Thyroid gland (tissue), 4 donors: ENCODE measurements at places on chromosomes 12 and 14. TPM values are rescaled to one million over a fixed set of nuclear protein-coding genes. Genes with fewer than 3 reads are reported as not detected.

AHNAK2 gene
- total RNA-seq: 12.5 TPM

MYO1H gene
- 0.13 TPM for total RNA-seq

GALNT8 gene
- not detected for total RNA-seq

CRIP1 gene
- total RNA-seq: 19.1 TPM

GRCh38 chr14:31930493-31931240, 146.4 kb upstream of the ARHGAP5 start:
- no peaks in the 10 kb centered on the region for H3K36me3 ChIP-seq
- no peak for DNase-seq
- H3K4me1 ChIP-seq: peaks cover 13% of the 10 kb centered on the region
- H3K4me3 ChIP-seq: no peak overlapping the region
- H3K27me3 ChIP-seq: no peaks in the 10 kb centered on the region

DNA sequence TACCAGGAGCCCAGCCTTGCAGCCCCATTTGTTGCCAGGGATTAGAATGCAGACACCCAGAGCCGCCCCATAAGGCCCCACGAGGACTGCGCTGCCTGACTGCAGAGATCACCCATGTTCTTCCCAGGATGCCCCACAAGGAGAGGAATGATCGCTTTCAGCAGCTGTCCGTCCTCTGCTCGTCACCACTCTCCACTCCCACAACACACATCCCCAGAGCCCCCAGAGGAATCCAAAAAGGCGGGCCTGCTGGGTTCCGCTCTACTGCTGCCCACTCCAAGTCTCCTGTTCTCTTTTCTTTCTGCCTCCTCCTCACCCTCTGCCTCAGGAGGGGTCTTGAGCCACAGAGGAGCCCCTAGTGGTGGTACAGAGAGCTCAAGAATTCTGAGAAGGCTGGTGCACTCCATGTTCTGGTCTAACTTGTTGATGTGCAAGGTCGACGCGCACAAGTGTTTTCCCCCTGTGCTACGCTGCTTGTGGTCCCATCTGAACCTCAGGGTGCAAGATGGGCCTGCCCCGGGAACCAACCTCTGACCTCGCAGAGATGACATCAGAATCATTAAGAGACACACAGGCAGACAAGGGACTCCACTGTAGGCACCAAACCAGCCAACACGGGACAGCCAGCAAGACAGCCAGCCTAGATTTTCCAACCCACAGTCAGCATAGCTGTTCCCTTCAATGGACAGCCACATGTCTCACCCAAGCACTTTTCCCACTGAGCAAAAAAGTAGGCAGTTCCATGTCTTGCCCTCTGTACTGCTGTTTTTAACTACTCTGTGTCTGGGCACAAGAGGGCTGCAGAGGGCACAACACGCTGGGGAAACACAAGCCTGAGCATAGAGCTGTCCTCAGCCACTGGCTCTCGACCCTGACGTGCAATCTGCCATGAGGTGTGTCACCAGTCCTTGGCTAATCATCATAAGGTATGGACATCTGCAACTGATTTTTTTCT, 29.9 kb downstream of the PXN start:
- H3K4me1 ChIP-seq: peaks cover 86% of the 10 kb centered on the region
- no peaks in the 10 kb centered on the region for H3K27me3 ChIP-seq
- no peak for DNase-seq
- peak overlapping the region; percentile 96 for H3K27ac ChIP-seq
- H3K4me3 ChIP-seq: no peak overlapping the region
- H3K36me3 ChIP-seq: no peaks in the 10 kb centered on the region

GRCh38 chr12:95633049-95633731, 81.9 kb upstream of the USP44 start:
- H3K4me1 ChIP-seq: no peaks in the 10 kb centered on the region
- H3K27ac ChIP-seq: no peak overlapping the region
- no peak overlapping the region for H3K4me3 ChIP-seq
- DNase-seq: no peak

DNA sequence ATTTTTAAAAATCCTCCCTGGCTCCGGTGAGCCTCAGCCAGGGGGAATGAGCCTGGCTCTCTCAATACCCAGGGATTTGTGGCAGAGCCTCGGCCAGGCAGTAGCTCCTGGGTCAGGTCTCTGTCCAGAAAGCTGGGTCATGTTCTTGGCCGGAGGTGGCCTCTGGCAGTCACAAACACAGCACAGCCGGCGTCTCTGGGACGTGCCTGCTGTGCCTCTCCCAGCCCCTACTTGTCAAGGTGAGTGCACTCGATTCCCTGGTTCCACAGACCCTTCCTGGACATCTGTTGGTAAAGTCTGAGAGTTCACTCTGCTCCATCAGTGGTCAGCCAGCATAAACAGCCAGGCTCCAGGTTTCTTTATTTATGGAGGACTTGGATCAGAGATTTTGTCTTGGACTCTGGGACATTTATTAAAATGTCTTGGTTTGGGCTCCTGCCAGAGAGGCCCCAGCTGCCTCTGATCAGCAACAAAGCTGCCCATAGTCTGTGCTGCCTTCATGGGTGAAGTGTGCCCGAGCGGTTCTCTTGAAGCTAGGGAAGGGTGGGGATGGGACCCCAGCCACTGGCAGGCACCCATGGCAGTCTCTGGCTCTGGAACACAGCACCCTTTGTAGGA, 56.7 kb downstream of the DGLUCY start:
- H3K4me1 ChIP-seq: no peaks in the 10 kb centered on the region
- H3K4me3 ChIP-seq: no peak overlapping the region

GRCh38 chr14:36848213-36848612, 186.6 kb downstream of the PAX9 start:
- DNase-seq: no peak
- no peaks in the 10 kb centered on the region for H3K4me1 ChIP-seq
- H3K27me3 ChIP-seq: no peaks in the 10 kb centered on the region
- H3K4me3 ChIP-seq: no peak overlapping the region
- no peak overlapping the region for H3K27ac ChIP-seq

DNA sequence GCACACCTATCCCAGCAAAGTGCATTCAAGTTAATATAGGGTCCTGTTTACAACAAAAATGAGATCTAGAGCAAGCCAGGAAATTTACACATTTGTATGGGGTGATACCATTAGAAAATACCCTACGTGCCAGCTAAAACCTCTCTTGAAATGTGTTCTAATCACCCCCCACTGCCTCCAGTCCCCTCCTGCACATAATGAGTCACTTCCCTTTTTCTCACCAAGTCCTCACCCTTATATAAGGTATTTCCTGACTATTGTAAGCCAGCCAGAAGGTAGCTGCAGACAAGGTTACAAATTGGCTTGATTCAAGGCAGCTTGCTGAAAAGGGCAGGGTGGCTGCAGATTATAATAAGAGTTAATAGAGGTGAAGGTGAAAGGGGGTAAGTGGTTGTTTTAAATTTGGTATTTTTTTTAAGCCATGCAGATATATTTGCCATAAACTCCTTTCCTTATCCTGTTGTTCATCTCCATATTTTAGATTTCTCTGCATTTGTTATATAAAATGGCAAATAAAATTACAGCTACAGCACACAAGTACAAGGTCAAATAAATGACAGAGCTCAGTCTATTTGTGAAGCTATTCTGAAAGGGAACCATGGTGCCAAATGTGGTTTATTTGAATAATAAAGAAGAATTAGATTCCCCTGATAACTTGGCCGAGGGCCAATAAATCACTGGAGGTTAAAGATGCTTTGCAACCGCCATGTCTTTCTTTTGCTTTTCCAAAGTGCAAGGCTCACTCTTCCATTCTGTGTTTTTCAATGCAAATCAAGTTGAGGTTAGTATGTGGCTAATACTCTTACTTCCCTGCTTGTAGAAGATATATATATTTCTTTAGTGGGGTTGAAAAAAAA, 385.9 kb downstream of the EGLN3 start:
- no peaks in the 10 kb centered on the region for H3K27me3 ChIP-seq
- H3K27ac ChIP-seq: no peak overlapping the region
- no peaks in the 10 kb centered on the region for H3K36me3 ChIP-seq
- H3K4me1 ChIP-seq: no peaks in the 10 kb centered on the region

DNA sequence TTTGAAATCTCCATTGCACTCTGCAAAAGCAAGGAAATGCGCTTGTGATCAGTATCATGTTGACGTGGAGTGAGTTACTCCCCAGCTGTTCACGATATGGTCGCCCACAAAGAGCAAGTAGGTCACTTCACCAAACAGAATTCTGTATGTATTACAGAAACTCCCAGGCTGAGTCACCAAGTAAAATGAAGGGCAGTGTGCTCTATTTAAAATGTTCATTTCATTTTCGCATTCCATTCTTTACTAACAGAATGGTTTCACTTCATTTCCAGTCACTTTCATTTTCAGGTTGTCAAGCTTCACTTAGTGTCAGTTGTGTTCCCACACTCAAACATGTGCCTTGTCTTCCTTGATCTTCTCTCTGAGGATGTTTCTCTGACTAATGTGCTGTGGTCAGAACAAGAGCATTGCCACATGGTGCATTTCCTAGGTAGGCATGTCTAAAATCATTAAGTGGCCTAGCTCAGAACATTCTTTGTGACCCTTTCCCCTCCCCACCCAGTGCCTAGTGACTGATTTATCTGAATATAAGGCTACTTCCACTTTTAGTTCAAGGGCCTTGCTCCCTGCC, 391.2 kb downstream of the RAD51B start:
- no peak overlapping the region for H3K4me3 ChIP-seq
- peaks cover 36% of the 10 kb centered on the region for H3K4me1 ChIP-seq
- peak overlapping the region; percentile 25 for H3K27ac ChIP-seq
- DNase-seq: no peak

GRCh38 chr12:75103822-75104221, 105.8 kb downstream of the KCNC2 start:
- no peaks in the 10 kb centered on the region for H3K27me3 ChIP-seq
- H3K36me3 ChIP-seq: no peaks in the 10 kb centered on the region
- no peak overlapping the region for H3K27ac ChIP-seq

DNA sequence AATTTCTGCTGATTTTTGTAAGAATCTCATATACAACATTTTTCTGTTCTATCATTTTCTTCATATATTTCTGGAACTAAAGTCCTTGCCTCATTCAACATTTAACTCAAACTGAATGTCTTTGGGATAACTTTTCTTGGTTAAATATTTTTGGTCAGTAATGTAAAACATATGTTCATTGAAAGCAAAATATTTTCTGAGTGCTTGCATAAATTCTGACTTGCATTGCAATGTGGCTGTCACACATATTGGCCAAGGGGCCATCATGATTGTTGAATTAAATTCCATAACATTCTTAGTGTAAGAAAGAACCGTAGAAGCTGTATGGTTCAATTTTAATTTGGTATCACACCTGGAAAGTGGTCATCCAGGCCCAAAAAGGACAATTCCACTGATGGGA, 369.4 kb downstream of the GALC start:
- no peak overlapping the region for H3K27ac ChIP-seq
- no peak for DNase-seq
- H3K36me3 ChIP-seq: no peaks in the 10 kb centered on the region
- no peak overlapping the region for H3K4me3 ChIP-seq
- no peaks in the 10 kb centered on the region for H3K27me3 ChIP-seq

DNA sequence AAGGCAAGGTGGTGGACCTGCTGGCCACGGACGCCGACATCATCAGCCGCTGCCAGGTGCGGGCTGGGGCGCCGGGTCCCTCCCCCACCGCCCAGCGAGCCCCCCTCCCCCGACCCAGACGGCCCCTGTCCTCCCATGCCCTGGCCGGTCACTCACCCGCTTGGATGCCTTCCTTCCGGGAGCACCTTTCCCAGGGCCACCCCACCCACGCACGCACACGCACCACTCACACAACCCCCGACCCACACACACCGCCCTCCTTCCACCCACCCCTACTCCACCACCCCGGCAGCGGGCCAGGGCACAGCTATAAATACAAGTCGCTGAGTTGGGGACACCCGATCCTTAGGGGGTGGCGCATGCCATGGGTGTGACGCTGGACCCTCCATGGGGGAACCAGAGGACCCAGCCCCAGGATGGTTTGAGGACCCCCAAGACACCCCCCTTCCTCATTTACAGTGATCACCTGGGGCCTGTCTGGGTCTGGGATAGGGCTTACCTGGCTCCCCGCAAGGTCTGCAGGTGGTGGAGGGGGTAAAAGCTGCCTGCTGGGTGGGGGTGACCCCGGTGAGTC, 465 bp downstream of the ADSS1 start:
- H3K27ac ChIP-seq: peak overlapping the region; percentile 24
- peaks cover 24% of the 10 kb centered on the region for H3K4me1 ChIP-seq
- H3K36me3 ChIP-seq: no peaks in the 10 kb centered on the region
- H3K27me3 ChIP-seq: no peaks in the 10 kb centered on the region
- peak; percentile 72 for DNase-seq
- peak overlapping the region; percentile 69 for H3K4me3 ChIP-seq

- H3K4me1 ChIP-seq: no peaks in the 10 kb centered on the region
- H3K36me3 ChIP-seq: no peaks in the 10 kb centered on the region
- H3K27me3 ChIP-seq: no peaks in the 10 kb centered on the region
- H3K27ac ChIP-seq: no peak overlapping the region
These were observed 62.8 kb downstream of the ANO4 start for GRCh38 chr12:100857418-100857817.
